CD4-positive, alpha-beta T cell treated with Interleukin-1 beta for 1 hour (primary cell): ENCODE measurements at places on chromosomes 2 and 18.
A peak's percentile ranks its signal among the peaks of the same experiment; 100 is the strongest.

DNA sequence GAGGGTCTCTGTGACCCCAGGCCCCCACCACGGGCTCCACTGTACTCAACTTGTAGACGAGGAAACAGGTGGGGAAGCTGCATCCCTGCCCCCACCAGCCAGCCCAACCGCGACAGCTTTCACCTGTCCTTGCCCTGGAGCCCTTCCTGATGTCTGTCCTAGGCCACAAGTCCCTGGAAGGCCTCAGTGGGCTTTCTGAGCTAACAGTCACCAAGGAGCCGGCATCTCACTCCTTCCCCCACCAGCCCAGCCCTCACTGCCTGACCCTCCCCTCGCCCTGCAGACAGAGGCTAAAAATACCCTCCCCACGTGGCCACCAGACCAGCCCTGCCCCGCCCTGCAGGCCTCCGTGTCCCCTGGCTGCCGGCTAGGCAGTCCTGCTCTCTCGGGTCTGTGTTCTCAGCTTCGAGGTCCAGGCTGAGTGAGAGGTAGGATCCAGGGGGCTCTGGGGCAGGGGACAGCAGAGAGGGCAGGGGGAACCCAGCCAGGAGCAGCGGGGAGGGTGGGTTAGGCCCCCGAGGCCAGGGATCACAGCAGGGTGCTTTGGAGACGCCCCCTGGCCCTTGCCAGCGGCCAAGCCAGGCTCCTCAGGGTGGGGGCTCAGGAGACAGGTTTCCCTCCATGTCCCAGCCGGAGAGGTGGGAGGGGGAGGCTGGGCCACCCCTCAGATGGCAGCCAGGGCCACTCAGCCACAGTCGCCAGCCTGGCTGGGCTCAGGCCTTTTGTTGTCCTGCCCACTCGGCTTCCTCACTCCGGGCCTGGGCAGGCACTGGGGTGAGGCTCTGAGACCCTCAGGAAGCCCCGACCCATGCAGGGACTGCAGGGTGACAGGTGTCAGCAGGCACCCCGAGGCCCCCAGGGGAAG lies at the start of gene KLHL30:
KLHL30 (plus strand) TSS at position 338 of the 865 bp plus-strand sequence. CDS start 2,087 bp downstream, outside the sequence.
- DNase-seq = no peak

DNA sequence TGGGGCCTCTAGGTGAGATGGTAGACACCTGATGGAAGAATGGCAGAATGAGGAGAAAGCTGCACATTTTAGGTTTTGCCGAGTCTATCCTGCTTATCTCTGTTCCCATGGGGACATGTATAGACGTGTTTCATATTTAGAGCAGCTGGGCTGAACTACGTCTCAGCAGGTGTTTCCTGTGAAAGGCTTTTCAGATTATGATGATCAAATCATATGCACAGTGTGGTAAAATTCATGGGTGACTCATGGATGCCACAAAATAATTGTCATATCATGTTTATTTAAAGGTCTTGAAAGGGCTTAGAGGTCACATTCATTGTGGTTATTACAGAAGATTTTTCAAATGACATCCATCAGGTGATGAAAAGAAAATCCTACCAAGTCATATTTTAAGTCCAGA lies 90.5 kb downstream of the ICOS start:
- DNase-seq = peak; percentile 45

DNA sequence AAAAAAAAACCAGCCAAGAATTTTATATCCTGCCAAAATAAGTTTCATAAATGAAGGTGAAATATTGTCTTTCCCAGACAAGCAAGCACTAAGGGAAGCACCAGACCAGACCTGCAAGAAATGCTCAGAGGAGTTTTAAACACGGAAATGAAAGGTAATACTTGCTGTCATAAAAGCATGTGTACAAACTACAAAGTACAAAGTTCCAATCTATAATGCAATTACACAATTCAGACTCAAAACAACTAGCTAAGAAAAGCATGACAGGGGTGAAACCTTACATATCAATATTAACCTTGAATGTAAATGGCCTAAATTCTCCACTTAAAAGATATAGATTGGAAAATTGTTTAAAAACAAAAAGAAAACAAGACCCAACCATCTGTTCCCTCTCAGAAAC lies 45.0 kb upstream of the ASXL3 start:
- DNase-seq = no peak

DNA sequence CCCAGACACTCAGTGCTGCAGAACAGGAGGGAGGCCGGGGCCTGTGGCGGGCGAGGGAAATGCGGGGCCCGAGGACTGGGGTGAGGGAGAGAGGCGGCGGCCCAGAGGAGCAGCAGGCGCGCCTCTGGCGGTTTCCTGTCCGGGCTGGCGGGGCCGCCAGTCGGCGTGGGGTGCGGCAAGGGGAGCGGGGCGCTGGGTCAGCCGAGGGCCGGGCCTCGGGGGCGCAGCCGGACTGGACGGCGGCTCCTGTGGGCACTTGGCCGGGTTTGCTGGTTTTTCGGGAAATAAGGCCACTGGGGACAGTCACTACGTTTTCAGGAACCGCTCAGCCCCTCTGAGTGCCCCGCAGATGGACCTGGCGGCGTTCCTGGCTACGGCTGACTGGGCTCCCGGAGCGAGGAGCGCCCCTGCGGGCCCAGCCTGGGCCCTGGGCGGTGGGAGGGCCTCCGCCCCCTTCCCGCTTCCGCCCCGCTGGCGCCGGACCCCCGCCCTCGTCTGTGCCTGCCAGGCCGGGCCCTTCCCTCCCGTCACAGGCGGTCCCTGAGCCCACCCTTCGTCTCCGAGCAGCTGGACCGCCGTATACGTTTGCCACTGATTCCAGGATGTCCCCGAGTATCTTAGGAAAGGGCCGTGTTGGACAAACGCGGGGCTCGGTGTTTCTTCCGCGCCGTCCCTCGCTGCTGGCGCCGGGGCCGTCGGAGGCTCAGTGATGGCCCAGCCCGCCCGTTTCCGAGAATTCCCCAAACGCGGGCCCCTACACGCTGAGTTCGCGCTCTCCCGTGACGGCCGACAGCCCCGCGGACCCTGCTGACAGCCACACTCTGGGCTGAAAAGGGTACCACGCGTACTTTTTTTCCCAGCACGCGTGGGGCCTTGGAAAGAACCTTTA lies 84.6 kb downstream of the FAM210A start:
- DNase-seq = no peak

DNA sequence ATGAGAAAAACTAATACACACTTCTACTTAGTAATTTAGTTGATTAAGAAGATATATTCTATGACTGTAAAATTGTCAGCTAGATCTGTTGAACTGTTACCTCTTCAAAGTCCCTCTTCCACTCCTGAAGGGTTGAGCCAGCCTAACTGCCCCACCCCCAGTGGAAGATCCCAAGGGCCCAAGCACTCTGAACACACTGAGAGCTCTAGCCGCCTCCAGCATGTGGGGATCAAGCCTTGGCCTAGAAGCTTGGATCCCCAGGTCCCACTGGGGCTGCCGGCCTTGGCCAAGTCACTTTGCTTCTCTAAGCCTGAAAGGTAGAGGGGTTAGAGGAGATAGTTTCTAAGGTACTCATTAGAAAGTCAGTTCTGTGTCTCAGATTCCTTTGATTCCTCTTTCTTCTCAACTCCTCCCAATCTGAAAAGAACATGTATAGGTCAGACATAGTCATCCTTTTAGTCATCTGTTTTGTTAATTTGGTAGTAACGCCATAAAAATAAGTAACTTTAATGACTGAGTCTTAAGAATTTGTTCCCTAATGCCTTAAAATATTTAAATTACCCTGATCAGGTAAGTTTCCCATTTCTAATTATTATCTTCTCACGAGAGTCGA lies 5.6 kb downstream of the CPSF3 start:
- no peak for DNase-seq

- DNase-seq = peak; percentile 9
Measured at GRCh38 chr2:16729335-16729734, 63.7 kb upstream of the CYRIA start.

DNA sequence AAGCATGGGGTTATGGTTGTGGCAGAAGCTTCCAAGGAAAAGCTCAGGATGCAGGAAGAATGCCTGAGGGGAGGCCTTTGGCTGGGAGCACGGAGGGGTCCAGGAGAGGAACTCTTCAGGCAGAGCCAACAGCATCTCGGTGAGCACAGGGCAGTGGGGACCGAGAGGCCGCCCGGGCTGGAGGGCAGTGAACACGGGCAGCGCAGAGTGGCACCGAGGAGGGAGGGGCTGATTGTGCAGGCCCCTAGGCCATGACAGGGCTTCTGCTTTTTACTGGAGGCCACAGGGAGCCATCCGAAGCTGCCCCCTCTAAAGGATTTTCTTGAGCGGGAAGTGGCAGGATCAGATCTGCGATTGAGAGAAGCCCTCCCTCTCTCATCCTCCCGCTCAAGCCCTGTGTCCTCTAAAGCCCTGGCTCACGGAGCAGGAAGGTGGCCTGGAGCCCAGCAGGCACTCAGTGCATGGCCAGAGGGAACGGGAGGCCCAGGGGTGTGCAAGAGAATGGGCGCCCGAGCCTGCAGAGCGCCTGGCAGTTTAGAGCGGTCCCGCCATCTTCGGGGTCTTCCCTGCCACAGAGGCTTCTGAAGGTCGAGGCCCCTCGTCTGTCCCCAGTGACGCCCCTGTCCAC lies 110.0 kb upstream of the STON1 start:
- DNase-seq = no peak

- DNase-seq = peak; percentile 8
Measured at GRCh38 chr18:9494778-9495331, 19.5 kb downstream of the RALBP1 start.

GRCh38 chr2:228180181-228181097 lies 1.0 kb downstream of the SPHKAP start:
- no peak for DNase-seq
